ENCODE measurements at places on chromosomes 12 and 14. TPM values are rescaled to one million over a fixed set of nuclear protein-coding genes. Genes with fewer than 3 reads are reported as not detected.

- H3K4me1 ChIP-seq: no peaks in the 10 kb centered on the region
- H3K4me3 ChIP-seq: no peak overlapping the region
- no peaks in the 10 kb centered on the region for H3K27me3 ChIP-seq
Measured at GRCh38 chr14:46399049-46399448, 252.5 kb downstream of the RPL10L start.

GRCh38 chr14:71753126-71753830 is 179.0 kb upstream of the RGS6 start:
- no peaks in the 10 kb centered on the region for H3K4me1 ChIP-seq
- peak; percentile 75 for DNase-seq
- no peak overlapping the region for H3K27ac ChIP-seq

GRCh38 chr12:51631591-51631990 is 40.6 kb downstream of the SCN8A start:
- H3K27ac ChIP-seq: peak overlapping the region; percentile 25
- no peak for DNase-seq
- no peak overlapping the region for H3K4me3 ChIP-seq
- H3K27me3 ChIP-seq: no peaks in the 10 kb centered on the region

DNA sequence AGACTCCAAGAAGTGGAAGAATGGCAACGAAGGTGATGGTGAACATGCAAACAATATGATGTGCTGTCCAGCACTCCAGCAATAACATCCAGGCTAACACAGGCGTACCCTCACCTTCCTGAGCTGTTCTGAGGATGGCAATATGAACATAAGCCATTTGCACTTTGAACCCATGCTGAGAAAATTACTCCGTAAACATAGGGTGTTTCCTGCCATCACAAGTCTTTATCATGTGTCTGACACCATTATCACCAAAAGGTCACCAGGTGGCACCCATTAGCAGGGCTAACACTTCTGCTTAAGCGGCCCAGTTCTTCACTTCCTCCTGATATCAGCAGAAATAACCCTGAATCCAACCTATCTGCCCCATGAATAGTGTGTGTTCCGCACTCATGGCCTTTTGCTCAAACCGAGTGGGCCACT is 482.8 kb downstream of the MED13L start:
- no peak overlapping the region for H3K4me3 ChIP-seq
- peaks cover 2% of the 10 kb centered on the region for H3K27me3 ChIP-seq
- H3K27ac ChIP-seq: no peak overlapping the region
- H3K36me3 ChIP-seq: no peaks in the 10 kb centered on the region
- DNase-seq: no peak

NGB gene
- total RNA-seq: not detected

PRIMA1 gene
- total RNA-seq: 2.1 TPM

Data from breast epithelium (tissue), 4 donors.